ENCODE measurements at places on chromosomes 1 and 21.
A peak's percentile ranks its signal among the peaks of the same experiment; 100 is the strongest.

GRCh38 chr1:8889925-8890785 lies 11.7 kb upstream of the ENO1 start:
- no peak for DNase-seq

GRCh38 chr1:24961961-24962861 lies 32.1 kb upstream of the RUNX3 start:
- DNase-seq, result no peak

GRCh38 chr1:202061055-202061454 lies 50.7 kb downstream of the ELF3 start:
- DNase-seq, result no peak

GRCh38 chr1:221712198-221712684 lies 29.6 kb downstream of the DUSP10 start:
- no peak for DNase-seq

- DNase-seq, result no peak
These were observed 824.7 kb downstream of the USP25 start for GRCh38 chr21:16554503-16554902.

GRCh38 chr1:51666478-51666877 lies 49.6 kb downstream of the OSBPL9 start:
- no peak for DNase-seq

GRCh38 chr1:147892731-147893214 lies 9.8 kb upstream of the GJA8 start:
- DNase-seq, result peak; percentile 50

GRCh38 chr1:27350663-27351540 lies 9.1 kb downstream of the SYTL1 start:
- no peak for DNase-seq

- no peak for DNase-seq
These were observed 4.7 kb downstream of the GALE start for GRCh38 chr1:23795676-23796465.

- DNase-seq, result no peak
These were observed 86.5 kb downstream of the NUF2 start for GRCh38 chr1:163408262-163408661.

GRCh38 chr1:151920149-151920548 lies 10.8 kb upstream of the THEM4 start:
- no peak for DNase-seq

DNA sequence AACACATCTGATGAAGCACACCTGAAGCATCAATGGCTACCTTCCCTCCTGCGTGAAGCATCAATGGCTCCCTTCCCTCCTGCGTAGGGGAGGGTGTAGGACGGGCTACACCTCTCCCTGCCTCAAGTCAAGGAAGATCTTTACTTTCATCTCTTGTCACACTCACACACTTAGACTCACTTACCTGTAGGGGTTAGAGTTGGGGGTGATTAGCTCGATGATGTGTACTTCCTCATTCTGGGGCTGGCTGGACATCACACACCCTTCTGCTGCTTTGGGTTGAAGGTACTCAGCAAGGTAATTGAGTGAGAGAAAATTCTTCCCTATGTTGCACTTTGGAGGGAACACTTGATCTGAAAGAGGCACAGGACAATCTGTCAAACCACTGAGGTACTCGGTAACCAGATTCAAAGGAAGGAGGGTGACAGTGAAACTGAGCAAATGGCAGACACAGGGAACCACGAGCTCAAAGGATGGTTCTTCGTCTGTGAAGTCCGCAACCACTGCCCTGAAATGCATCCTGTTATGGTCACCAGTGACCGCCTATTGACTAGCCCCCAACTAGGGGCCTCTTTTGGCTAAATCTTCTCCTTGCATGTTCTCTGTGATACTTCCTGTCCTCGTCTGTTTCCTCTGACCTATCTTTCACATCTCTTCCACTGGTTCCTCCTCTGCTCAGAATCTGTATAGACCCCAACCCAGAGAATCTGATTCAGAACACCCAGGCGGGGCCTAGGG lies 156.2 kb downstream of the TGFBR3 start:
- no peak for DNase-seq

DNA sequence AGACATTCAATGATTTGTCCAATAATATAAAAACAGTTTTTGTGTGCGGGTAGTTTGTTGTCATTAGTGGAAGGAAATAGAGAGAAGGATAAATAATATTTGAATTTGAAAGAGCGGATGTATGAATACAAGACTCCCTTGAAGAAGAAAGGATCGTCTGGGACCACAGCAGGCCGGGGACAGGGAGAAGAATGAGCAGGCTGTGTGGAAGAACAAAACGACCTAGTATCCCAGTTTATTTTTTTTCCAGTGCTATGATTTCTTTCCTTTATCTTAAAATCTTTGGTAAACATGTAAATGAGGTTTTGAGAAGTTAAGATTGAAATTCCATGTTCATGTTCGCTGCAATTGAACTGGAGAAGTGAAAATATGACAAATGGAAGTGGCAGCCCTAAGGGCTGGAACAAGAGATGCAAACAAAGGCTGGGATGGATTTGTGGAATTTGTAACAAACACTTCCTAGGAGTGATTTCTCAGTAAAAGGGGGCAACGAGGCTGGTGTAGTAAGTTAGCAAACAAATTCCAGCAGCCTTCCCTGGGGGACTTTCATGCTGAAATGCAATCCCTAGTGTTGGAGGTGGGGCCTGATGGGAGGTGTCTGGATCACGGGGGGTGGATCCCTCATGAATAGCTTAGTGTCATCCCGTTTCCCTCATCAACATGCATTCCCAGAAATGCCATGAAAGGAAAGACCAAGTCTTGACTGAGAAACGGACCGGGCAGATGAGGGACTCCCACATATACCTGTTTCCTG lies 10.2 kb upstream of the IFI16 start:
- no peak for DNase-seq

DNA sequence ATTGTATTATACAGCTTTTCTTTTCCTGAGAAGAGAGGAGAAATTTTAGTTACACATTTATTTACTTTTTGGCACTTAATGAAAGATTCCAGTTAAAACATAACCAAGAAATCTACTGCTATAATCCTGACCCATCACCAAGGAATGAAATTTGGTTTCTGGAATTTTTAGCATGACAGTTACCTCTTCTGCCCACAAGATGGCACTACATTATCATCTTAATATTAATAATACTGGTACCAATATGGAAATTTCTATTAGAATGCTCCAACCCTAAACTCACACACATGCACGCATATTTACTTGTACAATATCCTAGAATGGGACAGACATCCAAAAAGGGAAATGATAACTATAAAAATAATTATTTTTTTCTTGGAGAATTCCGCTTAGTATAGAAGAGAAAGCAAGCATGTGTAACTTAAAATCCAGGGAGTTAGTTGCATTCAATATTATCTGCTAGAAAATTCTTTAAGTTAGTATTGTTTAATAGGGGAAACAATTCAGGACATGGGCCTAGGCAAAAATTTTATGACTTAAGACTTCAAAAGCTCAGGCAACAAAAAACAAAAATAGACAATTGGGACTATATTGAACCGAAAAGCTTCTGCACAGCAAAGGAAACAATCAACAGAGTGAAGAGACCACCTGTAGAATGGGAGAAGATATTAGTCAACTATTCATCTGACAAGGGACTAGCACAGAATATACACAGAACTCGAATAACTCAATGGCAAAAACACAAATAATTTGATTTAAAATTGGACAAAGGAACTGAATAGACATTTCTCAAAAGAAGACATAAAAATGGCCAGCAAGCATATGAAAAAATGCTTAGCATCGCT lies 37.4 kb downstream of the MAP3K21 start:
- peak; percentile 24 for DNase-seq

GRCh38 chr1:175481126-175482070 lies 262.0 kb downstream of the TNR start:
- peak; percentile 31 for DNase-seq

GRCh38 chr1:91696321-91696720 lies 189.6 kb downstream of the TGFBR3 start:
- DNase-seq, result no peak

- DNase-seq, result no peak
These were observed 529.8 kb upstream of the PRMT6 start for GRCh38 chr1:106526650-106527049.

DNA sequence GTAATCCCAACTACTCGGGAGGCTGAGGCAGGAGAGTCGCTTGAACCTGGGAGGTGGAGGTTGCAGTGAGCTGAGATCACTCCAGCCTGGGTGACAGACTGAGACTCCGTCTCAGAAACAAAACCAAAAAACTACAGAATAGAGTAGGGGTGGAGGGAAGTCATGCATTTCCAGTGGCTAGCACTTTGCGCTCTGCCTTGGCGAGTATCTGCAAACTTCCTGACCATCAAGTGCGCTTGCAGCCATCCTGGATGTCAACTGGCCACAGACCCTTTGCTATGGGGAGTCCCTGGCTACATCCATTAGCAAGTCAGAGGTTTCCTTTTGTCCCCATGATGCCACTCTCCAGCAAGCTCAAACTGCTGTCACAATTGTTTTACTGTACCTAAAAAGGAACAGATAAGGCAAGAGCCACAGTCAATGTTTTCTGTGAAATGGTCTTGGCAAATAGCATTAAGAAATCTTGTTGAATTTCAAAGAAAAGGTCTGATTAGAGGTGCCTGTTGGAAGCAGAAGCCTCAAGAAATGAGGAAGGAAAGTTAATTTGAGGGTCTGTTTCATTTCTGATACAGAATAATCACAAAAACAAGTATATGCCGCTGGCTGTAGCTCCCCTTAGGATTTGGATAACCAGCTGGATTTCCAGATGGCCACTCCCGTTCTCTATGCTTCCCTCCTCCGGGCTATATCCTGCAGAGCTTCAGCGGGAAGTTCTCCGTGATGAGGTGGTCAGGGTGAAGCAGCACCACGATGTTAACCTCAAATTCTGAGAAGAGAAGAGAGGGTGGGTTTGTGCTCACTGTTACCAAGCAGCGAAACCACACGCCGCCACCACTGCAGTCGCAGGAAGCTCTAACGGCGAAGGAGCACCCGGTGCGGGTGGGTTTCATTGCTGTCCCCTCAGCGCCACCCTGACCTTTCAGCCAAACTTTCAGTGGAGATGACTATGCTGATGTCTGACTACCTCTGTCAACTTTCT lies 42.0 kb downstream of the VPS26C start:
- DNase-seq, result no peak

DNA sequence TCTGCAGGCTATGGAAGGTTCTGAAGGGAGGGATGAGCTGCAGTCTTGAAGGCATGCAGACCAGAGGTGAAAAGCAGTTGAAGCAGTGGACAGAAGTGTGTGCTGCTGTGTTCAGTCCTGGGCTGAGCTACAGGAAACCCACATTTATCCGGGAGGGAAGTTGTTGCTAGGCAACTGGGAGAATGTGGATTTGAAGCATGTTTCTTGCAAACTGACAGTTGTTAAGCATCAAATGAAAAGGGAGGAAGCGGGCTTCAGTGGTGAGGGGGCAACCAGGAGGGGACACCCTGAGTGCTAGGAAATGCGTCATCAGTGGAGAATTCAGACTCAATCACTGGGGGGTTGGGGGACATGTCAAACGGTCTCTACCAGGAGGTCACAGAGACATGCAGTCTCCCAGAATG lies 28.7 kb downstream of the ABCA4 start:
- DNase-seq, result no peak

DNA sequence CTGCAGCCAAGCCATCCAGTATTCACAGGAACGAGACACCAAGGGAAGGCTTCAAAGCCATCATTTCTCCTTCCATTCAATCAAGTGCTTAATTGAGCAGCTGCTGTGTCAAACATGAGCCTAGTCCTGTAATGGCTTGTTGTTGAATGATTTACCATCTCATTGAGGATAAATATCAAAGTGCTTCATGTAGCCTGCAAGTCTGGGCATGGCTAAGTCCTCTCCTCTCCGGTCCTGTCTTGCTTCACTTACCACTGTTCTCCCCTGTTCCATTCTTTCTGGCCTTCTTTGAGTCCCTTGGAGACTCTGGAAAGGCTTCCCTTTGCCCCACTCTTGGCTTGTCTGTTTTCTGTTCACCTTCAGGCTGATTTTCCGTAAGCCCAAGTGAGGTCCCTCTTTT lies 279.8 kb downstream of the PBX1 start:
- DNase-seq, result no peak

DNA sequence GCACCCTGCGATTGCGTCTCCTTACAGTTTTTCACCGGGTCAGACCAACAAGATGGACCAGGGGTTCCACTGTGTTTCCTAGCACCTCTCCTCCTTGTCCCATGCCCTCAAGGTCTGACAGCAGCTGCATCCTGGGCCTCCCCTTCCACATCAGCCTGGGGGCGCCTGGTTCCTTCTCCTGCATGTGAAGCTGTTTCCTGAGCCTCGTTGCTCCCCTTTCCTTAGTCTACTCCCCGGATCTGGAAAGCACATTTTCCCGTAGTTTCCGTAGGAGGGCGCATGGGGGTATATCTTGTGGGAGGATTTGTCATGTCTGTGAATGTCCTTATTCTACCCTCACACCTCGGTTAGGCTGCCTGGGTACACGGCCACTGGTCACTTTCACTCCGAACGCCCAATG lies 6.1 kb downstream of the PRDM15 start:
- DNase-seq, result no peak

DNA sequence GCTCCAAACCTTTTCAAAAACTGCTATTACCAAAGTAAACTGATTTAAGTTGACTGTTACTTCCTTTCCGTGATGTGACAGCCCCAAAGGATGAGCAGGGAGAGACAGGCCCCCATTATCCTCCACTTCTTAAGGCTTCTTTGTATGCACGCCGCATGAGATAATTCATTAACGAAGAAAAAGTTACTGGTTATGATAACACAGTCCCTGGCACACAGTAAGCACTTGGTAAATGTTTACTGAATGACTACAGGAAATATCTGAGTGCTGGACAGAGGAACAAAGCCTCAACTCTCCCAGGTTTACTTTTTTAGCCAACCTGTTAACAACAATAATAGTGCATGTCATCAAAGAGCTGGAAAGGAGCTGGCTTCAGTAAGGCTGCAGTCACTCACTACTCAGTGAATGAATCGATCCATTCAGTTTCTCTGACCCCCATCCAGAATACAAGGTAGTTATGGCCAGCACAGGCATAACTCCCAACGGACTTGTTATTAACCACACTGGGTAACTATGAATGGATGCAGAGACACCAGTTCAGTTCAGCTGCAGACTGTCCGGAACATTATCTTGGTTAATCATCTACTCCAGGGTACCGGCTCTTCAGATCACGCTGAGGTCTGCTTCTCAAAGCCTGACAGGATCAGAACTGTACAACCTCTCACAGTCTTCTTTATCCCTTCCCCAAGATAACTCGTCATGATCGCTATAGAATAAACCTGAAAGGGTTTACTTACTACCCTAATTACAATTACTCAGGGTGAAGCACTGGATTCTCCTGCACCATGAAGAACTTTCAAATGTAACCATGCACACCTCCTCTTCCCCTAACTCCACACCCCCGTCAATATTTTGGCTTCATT lies 58.3 kb downstream of the TGFBR3 start:
- peak; percentile 86 for DNase-seq

GRCh38 chr1:29197590-29197924 lies 15.9 kb upstream of the SRSF4 start:
- DNase-seq, result peak; percentile 51

- no peak for DNase-seq
These were observed 38.6 kb upstream of the MPZL1 start for GRCh38 chr1:167683226-167683625.

Measured in SW480 (cell line).